Stimulated activated CD4-positive, alpha-beta T cell treated with anti-CD3 and anti-CD28 coated beads, TNF-alpha, amount 100 ng/mL, for 4 hours (primary cell): ENCODE measurements at places on chromosomes 7 and 10.
A peak's percentile ranks its signal among the peaks of the same experiment; 100 is the strongest.

DNA sequence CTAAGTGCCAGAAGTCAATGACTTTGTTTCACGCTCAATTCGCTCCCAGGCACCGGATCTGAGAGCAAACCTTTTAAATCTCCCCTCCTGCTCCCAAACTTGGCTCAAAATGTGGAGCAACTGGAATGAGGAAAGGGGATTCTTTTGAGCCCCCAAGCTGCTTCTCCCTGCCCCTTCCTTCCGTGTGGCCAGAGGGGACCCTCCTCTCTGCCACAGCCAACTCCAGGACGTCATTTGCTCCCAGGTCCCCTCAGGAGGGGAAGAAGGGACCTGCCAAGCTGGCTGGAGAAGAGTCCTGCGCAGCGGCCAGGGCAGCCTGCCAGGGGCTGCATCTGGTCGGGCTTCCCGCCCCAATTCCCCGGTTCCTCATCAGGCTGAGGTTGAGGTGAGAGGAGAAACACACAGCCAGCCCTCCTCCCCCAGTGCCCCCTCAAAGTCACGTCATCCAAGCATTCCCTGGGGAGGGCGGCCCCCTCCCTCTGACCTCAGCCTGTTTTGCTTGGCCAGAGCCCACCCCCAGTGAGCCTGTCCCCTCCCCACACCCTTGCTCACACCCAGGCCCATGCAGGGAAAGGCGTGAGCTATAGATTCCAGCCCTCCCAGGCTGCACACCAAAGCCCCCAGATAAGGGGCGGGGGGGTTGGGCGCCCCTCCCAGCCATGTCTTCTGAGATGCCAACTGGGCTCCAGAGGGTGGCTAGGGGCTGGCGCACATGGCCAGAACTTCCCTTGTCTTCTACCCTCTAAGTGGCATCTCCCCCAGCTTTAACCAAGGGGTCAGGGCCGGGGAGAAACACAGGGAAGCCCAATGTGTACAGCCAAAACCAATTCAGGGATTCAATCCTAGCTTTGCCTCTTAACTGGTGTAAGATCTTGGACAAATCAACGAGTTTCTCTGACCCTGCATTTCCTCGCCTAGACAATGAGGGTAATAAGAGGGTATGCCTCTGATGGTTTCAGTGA, 35.0 kb downstream of the SH3PXD2A start:
- no peak for DNase-seq

DNA sequence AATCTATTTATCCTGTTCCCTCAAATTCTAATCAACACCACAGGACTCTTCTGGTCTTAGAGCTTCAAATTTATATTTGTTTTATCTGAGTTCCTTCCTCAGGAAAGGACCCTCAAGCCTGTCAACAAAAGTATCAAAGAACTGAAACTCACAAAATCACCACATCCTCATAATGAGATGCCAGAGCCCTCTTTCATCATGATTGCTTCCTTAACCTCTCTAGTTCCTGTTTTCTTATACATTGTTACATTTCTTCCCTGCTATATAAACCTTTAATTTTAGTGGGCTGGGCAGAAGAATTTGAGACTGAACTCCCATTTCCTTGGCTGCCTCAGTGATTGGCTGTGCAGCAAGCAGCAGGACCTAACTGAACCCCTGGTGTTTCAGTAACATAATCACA, 189.7 kb downstream of the ZNF248 start:
- no peak for DNase-seq

- no peak for DNase-seq
These were observed 213.6 kb upstream of the HGF start for GRCh38 chr7:81983406-81983805.

DNA sequence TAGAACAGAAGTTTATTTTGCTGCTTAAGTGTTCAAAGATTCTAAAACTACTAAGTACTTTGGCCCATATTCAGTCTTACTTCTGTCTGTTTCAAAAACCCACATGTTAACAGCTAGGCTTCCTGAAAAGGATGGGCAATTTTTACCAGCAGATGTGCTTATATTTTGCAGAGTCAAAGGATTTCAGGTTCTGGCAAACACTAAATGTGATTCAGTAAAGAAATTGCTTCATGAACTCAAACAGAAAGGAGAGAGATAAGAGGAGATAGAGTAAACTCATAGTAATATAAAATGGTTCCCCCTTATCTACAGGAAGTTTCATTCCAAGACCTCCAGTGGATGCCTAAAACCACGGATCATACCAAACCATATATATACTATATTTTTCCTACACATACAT, 248.5 kb downstream of the AGMO start:
- no peak for DNase-seq

DNA sequence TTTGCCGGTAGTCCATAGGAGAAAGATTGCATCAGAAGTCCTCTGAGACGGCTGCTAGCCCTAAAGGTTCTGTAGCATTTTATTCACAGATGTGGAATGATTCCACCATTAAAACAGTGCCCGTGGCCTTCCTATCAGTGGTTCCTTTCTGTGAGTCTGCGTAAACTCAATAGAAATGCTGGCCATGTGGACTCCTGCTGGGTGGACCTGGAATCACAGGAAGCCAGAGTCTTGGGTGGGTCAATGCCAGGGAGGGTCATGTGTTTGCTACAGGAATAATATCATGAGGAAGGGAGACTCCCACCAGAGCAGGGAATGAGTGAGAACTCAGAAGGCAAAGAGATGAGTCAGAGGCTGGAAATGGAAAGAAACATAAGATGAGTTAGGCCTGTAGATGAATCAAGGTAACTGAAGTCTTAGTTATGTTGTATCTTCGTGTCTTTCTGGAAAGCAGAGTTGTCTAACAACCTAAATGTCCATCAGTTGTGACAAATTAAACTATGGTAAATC, 410.4 kb upstream of the AUTS2 start:
- no peak for DNase-seq

- peak; percentile 25 for DNase-seq
These were observed 20.5 kb upstream of the PITRM1 start for GRCh38 chr10:3192856-3193635.

- no peak for DNase-seq
These were observed 61.0 kb downstream of the MEOX2 start for GRCh38 chr7:15625466-15625865.
